ENCODE measurements at places on chromosomes 11 and 22. TPM values are rescaled to one million over a fixed set of nuclear protein-coding genes. Genes with fewer than 3 reads are reported as not detected.

The MOB2 gene
- 13.2 TPM for total RNA-seq

The MS4A15 gene
- total RNA-seq: not detected

The ACTN3 gene
- 0.14 TPM for total RNA-seq

The FXYD2 gene
- 7.2 TPM for total RNA-seq

The PAMR1 gene
- not detected for total RNA-seq

The TBX10 gene
- not detected for total RNA-seq

The MYOD1 gene
- total RNA-seq: not detected

The IFITM10 gene
- total RNA-seq: 0.31 TPM

The NXPE4 gene
- total RNA-seq: not detected

The MUC2 gene
- total RNA-seq: not detected

The OVCH2 gene
- not detected for total RNA-seq

The TMEM191B gene
- 2.1 TPM for total RNA-seq

The FERMT3 gene
- 210 TPM for total RNA-seq

The MCAT gene
- total RNA-seq: 15.0 TPM

The PIH1D2 gene
- 0.67 TPM for total RNA-seq

The GTSE1 gene
- total RNA-seq: 39.4 TPM

The SLN gene
- total RNA-seq: not detected

The ZNF215 gene
- total RNA-seq: 2.2 TPM

The P2RY2 gene
- not detected for total RNA-seq

The CARD16 gene
- total RNA-seq: 13.1 TPM

The KIRREL3 gene
- not detected for total RNA-seq

The EMID1 gene
- total RNA-seq: 0.14 TPM

The PDHX gene
- 37.1 TPM for total RNA-seq

The FXYD6 gene
- not detected for total RNA-seq

The OR5B21 gene
- total RNA-seq: not detected

The XKR3 gene
- total RNA-seq: not detected

The DBX1 gene
- not detected for total RNA-seq

The TOLLIP gene
- 32.4 TPM for total RNA-seq

The HOATZ gene
- total RNA-seq: not detected

The OR52A1 gene
- total RNA-seq: not detected

The C11orf97 gene
- total RNA-seq: not detected

The APOL4 gene
- 0.18 TPM for total RNA-seq

The LGR4 gene
- not detected for total RNA-seq

The YPEL4 gene
- 0.43 TPM for total RNA-seq

Measured in activated CD8-positive, alpha-beta T cell treated with anti-CD3 and anti-CD28 coated beads for 36 hours (primary cell).